ENCODE measurements at places on chromosomes 5 and 9.

DNA sequence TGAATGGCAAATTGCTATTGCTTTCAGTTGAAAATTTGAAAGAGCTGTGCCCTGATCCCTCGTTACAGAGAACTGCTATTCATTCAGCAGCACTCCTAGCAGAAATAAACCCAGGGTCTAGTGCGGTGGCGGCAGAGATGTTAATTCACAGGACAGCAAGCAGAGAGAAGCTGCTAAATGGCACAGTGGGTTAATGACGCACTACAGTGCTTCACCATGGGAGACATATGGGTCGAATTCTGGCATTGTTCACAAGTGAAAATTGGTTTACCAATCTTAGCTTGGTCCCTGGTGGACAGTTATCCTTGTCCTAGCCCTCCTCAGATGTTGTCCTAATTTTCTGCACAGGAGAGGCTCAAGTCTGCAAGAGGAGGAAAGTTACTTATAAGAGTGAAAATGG, 807.4 kb downstream of the TLE1 start:
- no peak for DNase-seq

DNA sequence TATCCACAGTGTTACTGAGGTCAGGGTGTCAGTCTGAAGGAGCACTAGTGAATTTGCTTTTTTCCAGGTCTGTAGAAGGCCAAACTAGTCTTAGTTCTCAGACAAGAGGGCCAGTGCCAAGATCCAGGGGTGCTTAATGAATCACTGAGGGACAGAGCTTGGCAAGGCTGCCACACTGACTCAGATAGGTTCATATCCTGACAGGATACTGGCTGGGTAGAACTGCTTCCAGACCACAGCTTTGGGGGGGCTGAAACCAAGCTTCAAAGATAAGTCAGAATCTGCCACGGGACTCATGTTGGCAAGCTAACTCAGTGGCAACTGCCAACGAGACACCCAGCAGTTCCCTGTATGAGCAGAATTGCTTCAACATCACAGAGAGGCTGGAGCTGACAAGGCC, 1125.4 kb downstream of the EFNA5 start:
- DNase-seq = no peak

GRCh38 chr9:113570749-113571711, 107.5 kb downstream of the RGS3 start:
- no peak for DNase-seq

DNA sequence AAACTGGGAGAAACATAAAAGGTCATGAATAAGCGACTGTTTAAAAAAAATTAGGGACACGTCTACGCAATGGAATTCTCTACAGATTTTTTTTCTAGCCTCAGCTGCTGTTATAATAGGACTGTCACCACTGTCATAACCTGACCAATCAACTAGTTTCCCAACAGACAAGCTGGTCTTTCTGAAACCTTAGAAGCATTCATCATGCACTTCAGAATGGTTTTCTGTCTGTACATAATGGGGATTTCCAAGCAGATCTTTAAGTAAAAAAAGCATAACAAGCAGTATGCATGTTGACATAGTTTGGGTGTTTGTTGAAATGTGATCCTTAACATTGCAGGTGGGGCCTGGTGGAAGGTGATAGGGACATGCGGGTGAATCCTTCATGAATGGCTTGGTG, 58.3 kb upstream of the SEMA6A start:
- DNase-seq = no peak

DNA sequence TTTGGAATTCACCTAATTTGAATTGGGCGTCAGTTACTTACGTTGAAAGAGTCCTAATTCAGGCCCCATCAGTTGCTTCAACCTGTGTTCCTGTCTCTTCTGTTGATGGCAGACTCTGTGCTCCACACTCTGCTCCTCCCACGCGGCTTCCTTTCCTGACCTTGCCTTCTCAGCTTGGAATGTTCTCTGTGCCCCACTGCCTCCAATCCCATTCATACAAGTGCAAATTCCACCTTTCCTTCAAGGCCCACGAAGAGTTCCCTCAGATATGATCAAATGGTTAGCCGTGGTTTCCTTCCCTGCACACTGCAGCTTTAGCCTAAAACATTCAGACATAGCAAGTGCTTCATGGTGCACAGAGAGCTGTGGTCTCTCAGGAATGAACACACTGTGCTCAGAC, 65.7 kb downstream of the SREK1 start:
- no peak for DNase-seq

DNA sequence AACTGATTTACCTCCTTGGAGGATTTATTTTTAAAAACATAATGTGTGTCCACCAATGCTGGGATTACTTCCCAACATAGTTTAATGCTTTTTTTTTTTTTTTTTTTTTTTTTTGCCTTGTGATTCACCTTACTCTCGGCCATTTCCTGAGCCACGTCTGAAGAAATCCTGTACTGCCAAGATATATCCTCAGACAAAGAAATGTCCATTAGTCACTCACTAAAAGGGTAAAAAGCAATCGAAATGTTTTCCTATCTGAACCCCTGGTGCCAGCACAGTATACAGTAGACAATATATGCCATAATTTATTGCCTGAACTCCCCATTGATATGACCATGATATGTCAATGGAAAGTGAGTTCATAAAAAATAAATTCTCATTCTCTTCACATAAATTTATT, 344.1 kb downstream of the BNC2 start:
- DNase-seq = no peak

DNA sequence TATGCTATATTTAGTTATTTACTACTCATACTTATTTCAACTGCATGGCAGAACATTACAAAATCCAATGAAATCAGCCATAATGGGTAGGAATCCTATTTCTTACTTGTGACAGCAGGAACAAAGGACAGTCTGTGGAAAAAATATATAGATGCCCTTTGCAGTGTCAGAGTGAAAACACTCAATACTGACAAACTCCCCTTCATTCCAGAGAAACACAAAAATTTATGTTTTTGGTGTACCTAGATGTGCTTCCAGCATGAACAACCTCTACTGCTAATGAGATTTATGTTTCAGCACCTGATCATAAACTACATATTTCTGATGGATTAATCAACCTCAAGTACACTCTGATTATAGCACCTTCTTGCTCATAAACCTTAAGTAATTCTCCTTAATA, 132.4 kb downstream of the CDH10 start:
- no peak for DNase-seq

DNA sequence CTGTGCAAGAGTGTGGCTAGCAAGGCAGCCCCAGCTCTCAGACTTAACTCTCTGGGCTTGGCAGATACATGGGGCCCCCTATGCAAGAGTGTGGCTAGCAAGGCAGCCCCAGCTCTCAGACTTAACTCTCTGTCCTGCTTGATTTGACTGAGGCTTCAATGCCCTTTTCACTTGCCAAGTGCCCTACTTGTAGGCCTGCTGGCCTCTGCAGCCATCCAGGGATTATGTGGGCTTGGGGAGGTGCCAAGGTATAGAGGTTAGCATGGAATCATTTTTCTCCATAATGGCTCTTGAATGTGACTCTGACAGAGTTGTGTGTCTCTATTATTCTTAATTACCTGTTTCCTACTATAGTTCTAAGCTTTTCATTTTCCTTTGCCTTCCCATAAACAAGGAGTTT, 115.5 kb upstream of the RUSC2 start:
- no peak for DNase-seq

DNA sequence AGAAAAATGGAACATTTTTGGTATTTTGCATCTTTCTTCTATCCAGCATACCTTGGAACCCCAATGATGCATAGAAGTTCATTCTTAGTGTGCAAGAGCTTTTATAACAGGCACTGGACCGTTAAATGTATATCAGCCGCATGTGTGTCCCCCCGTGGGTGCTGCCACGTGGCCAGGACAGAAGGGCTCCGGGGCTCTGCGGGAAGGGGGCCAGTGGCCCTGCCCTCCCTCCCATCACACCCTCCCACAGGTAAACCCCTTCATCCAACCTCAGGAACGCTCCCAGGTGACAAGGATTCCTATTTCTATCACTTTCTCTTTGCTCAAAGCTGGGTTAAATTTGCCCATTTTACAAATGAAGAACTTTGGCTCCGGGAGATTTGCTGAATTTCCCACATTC, 393.4 kb upstream of the IRX4 start:
- no peak for DNase-seq

GRCh38 chr5:34550247-34550646, 105.9 kb upstream of the RAI14 start:
- no peak for DNase-seq

DNA sequence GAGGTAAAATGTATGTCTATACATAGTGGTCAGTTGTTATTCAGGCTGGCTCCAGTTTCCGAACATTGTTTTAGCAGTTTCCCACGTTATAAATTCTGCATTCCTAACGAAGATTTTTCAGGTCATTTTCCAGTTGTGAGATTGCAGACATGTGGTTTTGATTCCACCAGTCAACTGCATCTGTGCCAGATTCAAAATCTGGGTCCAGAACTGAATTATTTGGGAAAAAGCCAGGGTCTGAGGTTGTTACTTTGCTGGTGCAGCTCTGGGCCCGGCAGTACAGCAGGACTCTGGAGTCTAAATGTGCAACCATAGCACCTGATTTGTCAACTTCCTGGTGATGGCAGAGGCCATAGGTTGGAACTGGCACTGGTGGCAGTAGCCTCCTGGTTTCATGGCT, 105.7 kb upstream of the MEGF10 start:
- DNase-seq = no peak

DNA sequence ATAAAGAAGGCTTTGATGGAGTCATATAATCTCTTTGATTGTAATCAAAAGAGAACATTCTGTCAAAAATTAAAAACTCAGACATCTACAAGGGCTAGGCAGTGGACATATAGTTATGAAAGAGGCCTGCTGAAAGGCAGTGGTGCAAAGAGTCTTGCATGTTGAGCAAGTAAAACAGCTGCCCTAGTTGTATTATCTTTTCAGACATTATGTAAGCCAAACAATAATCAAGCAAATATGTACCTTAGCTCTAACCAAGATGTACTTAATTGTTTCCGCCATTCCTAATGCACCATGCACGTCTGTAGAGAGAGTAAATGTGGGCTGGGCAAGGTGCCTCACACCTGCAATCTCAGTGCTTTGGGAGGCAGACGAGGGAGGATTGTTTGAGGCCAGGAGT, 14.3 kb downstream of the GAPT start:
- no peak for DNase-seq

DNA sequence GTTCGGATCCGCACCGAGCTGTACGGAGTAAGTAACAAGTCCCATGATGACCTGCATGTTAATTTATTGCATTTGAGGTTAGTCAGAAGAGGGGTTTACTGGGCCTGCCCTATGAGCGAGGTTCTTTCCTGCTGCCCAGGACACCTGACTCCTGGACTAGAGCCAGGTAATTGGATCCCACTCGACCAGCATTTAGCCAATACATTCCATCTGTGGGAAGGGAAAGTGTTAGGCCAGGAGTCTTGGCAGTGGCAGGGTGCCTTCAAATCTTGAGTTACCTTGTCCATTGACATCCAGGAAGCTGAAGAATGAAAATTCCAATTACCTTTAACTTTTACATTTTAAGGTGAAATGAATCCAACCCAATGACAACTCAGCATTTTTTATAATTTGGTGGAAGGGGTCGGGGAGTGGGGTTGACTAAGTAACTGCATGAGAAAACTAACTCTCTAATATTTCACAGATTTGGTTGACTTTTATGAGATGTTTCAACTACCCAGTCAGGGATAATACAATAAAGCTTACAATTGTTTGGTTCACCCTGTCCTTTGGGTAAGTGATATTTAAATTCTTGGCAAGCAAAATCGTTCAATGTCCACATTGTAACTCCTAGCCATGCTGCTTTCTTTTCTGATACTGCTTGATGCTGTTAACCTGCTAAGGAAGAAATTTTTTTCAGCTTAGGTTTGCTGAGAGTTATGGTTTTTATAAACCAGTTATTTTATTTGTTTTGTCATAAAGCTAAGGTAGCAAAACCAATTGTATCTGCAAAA, 111.6 kb upstream of the IQGAP2 start:
- no peak for DNase-seq

GRCh38 chr5:32072054-32072453, 102.1 kb downstream of the GOLPH3 start:
- no peak for DNase-seq

GRCh38 chr9:34098307-34098706, 28.2 kb downstream of the DCAF12 start:
- DNase-seq = no peak

- DNase-seq = no peak
Measured at GRCh38 chr9:133035669-133036068, 4.9 kb downstream of the GTF3C5 start.

DNA sequence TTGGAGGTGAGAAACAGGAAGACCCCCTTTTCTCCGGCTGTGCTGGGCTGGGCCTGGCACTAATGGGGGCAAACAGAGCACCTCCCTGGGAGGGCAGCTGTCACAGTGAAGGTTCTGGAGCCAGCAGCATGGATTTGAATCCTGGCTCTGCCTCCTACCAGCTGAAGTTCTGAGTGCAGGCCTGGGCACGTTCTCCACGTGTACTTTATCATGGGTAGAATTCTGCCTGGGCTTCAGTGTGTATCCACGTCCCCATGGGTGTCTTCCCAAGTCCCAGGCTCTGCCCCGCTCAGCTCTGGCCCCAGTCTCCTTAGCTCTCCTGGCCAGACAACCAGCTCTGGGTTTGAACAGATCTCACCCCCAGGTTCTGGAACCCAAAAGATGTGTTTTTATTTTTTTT, 223.2 kb downstream of the PBX3 start:
- DNase-seq = no peak

DNA sequence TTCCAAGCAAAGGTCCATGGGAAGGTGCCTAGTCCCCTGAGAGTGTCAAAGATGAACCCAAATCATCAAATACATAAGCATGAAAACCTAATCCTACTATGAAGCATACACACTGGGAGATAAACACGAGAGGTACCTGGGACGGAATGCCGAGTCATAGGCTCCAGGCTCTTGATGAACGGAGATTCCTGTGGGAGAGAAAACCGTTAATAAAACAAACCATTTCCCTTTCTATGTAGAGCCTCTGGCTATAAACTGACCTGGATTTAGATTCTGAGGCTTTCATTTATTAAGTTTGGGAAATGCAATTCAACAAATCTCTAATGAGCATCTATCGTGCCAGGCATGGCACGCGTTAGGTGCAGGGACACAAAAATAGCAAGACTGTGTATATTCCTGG, 206.4 kb upstream of the IL12B start:
- DNase-seq = no peak

- no peak for DNase-seq
Measured at GRCh38 chr5:22560147-22560546, 293.0 kb downstream of the CDH12 start.

GRCh38 chr9:98132806-98133631, 14.0 kb upstream of the TRIM14 start:
- no peak for DNase-seq

GRCh38 chr5:128053291-128053954, 30.1 kb upstream of the SLC12A2 start:
- DNase-seq = no peak

DNA sequence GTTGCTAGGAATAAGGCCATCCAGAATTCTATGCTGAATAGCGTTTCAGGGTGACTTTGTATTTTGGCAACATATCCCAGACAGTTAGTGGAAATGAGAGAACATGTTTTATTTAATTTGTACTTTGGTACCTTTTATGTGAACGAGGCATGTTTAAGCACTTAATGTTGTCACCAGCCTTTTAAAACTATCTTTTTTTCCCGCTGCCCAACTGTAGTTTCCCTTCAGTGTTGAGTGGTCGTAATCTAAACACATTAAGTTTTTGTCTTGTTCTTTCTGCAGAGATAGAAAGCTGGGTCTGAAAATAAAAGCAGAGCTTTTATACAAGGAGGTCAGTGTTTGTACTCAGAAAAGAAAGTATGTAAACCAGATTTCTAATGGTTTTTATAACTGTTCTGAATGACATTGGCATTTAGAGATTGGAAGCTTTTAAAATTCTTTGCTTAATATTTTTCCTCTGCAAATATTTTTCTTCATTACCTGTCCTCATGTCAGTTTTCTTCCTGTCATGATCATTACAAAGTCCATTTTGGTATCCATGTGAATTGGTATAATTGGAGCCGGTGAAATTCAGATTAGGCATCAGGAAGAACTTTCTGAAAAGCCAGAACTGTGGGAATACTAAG, 100.7 kb downstream of the ARHGEF28 start:
- DNase-seq = no peak
